ENCODE measurements at places on chromosomes 4 and X.

DNA sequence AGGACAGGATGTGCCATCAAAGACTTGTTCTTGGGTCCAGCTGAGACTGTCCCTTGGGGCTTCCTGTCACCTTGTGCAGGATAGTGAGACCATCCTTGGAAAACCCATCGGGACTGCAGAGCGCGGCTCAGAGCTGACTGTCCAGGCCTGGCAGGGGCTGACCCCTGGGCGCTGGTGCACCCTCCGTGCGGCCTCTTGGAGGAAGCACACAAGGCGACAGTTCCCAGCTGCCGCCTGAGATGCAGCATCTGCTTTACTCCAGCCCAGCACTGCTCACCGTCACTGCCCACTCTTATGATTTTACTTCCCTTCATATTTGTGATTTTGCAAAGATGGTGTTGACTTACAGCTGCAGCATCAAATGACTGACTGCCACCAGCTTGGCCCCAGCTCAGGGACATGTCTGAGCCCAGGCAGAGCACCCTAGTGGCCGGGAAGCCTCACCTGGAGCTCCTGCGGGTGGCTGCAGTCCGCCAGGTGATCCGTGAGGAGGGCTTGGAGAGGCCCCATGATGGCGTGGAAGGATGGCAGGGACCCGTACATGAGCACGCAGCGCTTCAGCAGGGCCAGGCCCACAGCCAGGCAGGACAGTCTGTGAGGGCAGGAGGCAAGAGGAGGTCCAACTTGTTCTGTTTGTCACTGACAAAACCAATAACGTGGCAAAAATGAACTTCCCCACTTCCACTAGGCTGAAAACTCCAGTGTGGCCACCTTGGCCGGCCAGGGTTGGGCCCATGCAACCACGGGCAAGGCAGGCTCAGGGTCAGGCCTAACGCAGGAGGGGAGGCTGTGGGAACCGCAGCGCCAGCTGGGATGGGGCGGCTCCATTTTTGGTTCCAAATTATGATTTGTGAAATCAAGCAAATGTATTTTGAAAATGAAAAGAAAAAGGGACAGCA, 21.8 kb downstream of the NOP14 start:
- no peak for ATAC-seq

DNA sequence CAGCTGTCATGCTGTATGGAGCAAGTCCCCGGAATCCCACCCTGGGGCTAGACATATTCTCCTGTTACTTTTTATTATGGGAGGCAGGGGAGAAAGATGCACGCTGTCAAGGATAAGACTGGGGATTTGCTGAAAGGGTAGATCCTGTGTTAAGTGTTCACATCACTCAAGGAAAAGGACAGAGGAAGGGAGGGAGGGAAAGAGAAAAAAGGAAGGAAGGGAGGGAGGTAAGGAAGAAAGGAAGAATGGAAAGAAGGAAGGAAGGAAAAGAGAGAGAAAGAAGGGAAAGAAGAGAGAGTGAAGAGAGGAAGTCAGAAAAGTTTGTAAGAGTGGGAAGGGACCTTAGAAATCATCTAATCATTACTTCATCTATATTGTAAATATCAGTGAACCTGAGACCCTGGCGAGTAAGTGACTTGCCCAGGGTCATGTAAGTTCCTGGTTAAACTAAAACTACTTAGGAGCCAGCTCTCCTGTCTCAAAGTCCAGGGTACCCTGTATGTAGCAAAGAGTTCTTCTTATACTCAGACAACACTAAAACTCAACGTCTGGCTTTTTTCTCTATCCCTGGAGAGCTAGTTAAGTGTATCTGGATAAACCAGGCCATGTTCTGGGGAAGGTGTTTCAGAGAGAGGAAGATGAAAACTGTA, 47.2 kb upstream of the MSX1 start:
- ATAC-seq = no peak

GRCh38 chr4:188091-188490, 63.8 kb downstream of the ZNF718 start:
- ATAC-seq = no peak

DNA sequence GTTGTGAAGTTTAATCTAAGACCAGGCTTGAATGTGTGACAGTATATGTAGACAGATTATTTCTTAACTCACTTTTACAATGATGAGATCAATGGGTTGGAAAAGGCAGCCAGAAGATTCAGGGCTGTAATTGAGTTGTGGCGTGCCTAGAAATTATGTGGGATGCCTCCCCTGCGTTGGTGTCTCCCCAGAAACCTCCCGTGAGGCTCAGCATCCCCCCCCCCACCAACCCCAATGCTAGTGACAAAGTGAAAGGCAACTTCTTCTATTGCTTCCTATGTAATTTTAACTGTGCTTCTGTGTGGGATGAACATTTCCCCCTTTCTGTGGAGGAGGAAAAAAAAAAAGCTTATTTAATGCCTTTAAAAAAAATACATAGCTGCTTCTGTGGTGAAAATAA, 297.9 kb downstream of the ARHGAP10 start:
- no peak for ATAC-seq

GRCh38 chrX:70139736-70140135, 6.5 kb downstream of the IGBP1 start:
- no peak for ATAC-seq

- ATAC-seq = no peak
Observed at GRCh38 chrX:108270739-108271396, 167.4 kb downstream of the COL4A6 start.

DNA sequence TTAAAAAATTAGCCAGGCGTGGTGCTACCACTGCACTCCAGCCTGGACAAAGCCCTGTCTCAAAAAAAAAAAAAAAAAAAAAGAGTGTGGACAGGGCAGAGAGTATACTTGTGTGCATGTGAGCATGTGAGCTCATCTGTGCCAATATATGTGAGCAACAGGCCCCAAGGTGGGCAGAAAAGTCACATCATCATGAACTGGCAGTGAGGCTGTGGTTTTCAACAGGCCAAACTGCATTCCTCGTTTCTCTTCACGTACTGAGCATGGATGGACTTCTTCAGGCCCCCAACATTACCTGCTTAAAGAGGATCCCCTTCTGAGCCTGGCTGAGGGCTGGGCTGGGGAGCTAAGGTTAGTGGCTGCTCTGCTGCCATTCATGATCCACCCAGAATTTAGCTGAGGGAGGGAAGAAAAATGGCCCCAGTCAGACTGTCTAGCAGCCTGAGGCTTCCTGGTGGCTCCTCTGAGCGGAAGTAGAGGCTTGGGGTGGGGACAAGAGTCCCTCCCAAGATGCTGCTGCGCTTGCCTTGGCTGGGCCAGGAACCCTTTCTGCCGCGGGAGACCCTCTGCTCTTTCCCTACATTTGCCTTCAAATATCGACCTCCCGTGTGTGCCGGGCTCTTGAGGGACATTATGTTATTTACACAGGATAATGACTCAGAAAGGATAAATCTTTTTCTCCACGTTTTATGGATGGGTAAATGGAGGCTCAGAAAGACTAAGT, 55.0 kb downstream of the DIPK2B start:
- ATAC-seq = no peak

- no peak for ATAC-seq
Observed at GRCh38 chr4:4871573-4872313, 12.3 kb downstream of the MSX1 start.

- no peak for ATAC-seq
Observed at GRCh38 chrX:108025376-108025775, 19.5 kb upstream of the VSIG1 start.

DNA sequence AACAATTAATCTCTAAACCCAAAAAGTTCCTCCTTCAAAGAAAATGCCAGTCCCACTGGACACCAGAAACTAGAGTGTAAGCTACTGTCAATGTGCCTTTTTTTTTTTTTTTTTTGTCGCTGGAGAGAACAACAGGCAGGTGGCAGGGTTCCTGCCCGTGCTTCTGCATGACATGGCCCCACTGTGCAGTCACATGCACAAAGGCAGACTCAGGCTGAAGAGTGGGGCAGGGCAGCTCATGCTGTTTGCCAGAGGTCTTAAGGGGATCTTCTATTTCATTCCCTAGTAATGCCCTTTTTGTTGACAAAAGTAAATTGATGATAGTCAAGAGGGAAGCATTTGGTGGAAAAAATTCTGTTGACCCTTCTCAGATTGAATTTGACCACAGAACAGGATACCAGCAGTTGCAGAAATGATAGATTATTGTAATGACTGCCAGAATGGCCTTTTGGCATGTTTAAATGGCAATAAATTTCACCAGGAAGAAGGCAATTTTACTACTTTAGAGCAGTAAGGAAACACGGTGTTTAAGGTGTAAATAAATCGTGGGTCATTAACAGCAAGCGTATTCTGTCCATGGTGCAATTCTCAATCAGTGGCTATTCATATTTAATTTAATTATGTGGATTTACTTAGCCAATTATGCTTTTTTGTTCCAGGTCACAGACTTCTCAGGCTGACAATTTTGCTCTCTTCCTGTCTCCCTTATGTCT, 80.9 kb downstream of the NKX6-1 start:
- no peak for ATAC-seq

- no peak for ATAC-seq
Observed at GRCh38 chr4:141410839-141411238, 190.1 kb downstream of the ZNF330 start.

DNA sequence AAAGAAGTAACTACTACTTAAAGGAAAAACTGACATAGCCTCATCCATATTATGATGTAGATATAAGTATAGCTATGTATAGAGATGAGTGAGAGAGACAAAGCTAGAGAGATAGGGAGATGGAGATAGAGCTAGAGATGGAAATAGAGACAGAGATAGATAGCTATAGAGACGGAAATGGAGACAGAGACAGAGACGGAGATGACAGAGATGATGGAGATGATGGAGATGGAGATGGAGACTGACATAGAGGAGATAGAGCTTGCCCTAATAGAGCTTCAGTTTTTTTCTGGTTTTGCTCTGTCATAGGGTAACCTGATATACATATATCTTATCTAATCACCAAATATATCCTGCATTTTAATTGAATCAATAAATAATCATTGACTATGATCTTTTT, 4.3 kb downstream of the EDNRA start:
- ATAC-seq = no peak

DNA sequence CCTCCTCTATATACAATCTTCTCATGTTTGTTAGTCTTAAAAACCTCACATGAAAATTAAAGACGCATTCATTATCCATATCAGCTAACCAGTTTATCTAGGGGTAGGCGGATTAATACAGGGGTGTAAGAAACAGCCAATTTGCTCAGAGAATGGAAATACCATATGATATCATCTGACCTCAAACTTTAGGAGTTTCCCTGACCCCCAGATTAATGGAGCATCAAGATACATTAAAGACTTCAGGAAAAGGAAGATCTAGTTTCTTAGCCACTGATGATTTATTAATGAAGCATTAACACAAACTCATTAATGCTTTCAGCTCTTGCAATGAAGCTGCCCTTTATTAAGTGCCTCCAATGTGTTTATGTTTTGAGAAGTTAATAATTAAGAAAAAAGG, 67.5 kb downstream of the CAMK2D start:
- no peak for ATAC-seq

DNA sequence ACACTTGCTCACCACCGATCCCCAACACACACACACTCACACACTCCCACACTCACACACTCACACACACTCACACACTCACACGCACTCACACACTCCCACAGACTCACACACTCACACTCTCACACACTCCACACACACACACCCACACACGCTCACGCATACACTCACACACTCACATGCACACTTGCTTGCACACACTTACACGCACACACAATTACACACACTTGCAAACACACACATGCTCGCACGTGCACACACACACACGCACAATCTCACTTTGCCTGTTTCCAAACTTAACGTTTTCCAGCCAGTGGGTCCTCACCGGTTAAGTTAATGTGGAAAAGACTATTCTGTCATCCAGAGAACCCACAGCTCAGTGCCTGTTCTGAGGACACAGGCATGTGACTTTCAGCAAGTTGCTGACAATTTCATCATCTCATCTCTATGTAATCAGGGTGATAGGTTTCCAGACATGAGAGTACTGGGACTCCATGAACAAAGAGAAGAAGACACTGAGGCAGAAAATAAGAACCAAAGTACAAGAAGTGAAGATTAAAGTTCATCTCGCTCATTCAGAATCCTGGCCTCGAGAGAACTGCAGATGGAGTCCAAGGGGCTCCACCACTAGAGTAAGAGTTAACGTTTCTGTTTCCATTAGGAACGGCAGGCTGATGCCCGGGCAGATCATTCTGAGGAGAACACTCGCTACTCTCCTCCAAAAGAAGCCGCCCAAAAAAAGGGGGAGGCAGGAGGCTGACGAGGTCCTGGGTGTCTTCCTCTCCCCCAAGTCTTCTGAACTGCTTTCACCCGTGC, 153.2 kb upstream of the FRG1 start:
- ATAC-seq = no peak

GRCh38 chrX:42755815-42756214, 22.1 kb downstream of the PPP1R2C start:
- ATAC-seq = no peak

DNA sequence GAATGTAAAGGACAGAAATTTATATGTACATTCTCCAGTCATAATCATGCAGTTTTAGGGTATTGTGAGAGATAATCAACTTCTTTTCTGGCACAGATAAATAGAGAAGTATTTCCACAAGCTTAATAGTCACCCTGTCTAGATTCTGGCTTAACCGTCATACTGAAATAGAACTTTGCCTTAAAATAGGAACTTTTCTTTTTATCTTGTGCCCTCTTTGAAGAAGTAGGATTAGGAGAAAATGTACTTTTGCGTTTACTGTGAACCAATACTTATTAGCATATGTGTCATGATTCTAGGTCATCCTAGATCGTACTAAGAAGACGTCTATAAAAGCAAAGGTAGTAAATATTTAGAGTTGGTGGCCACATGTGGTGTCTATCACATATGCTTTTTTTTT, 95.4 kb downstream of the NFKB1 start:
- ATAC-seq = no peak

GRCh38 chrX:11530621-11531020, 135.1 kb downstream of the ARHGAP6 start:
- no peak for ATAC-seq

- no peak for ATAC-seq
Observed at GRCh38 chr4:3312362-3312761, 19.5 kb downstream of the RGS12 start.
